SW 1271 (cell line): ENCODE measurements at places on chromosomes 12 and 14.

DNA sequence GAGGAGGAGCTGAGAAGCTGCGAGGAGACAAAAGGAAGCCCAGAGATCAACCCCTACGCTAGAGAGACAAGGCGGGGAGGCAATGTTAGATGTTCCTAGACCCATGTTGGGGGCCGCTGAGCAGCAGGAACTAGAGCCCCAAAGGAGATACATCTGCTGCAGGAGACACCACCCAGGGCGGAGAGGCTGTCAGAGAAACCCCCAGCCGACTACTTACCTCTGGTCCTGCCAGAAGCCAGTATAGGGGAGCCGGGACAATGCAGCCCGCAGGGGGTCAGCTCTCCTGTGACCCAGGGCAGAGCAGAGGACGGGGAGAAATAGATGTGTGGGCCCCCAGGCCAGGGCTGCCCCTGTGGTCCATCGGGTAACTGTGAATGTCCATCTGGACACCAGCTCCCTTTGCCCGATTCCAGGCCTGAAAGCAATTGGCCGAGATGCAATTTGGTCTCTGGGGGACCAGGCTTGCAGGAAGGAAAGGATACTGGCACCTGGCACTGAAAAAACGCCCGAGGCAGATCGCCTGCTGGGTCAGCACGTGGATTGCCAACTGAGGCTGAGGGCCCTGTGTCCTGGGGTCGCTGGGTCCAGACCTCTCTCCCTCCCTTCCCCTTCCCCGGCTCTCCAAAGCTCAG, 34.9 kb downstream of the SYNE3 start:
- DNase-seq = no peak

GRCh38 chr14:24576182-24576581, at the start of gene CTSG:
Gene CTSG, minus strand, starts transcription at chr14:24576250. Its CDS starts 27 bp downstream, at chr14:24576223.
- DNase-seq = no peak

DNA sequence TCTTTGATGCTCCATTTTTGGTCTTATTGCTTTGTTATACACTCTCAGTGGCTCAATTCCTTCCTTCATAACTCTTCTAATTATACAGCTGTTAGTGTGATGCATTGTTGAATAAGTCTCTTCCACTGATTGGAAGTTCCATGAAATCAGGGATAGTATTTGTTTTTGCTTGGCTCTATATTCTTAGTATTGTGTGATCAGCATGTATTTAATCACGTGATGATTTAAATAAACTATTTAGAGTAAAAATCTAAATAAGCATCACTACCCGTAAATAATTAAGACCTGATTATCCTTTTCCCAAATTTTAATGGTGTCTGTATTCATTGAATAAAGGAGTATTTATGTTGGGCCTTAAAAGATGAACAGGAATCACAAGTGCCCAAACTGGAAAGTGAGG, 355.7 kb downstream of the NPAS3 start:
- DNase-seq = no peak

DNA sequence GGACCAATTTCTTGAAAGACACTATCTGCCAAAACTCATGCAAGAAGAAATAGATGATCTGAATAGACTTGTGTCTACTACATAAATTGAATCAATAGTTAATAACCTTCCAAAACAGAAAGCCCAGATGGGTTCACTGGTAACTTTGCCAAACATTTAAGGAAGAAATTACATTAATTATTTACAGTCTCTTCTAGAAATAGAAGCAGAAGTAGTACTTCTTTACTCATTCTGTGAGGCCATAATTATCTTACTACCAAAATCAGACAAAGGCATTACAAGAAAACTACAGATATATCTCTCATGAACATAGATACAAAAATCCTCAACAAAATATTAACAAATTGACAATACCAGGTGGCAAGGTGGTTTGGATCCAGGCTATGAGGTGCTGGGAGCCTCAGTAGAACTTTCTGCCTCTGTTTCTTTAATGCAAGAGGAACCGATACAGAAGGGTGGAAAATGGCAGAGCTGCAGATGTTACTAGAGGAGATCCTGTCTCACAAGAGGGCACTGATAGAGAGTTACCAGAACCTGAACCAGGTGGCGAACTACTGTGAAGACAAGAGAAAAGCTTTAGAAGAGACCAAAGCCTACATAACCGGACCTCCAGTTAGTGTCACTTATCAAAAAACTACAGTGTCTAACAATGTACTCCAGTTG, 33.7 kb upstream of the KTN1 start:
- DNase-seq = no peak

- DNase-seq = no peak
These were observed 31.8 kb downstream of the SLC16A7 start for GRCh38 chr12:59627582-59627981.

DNA sequence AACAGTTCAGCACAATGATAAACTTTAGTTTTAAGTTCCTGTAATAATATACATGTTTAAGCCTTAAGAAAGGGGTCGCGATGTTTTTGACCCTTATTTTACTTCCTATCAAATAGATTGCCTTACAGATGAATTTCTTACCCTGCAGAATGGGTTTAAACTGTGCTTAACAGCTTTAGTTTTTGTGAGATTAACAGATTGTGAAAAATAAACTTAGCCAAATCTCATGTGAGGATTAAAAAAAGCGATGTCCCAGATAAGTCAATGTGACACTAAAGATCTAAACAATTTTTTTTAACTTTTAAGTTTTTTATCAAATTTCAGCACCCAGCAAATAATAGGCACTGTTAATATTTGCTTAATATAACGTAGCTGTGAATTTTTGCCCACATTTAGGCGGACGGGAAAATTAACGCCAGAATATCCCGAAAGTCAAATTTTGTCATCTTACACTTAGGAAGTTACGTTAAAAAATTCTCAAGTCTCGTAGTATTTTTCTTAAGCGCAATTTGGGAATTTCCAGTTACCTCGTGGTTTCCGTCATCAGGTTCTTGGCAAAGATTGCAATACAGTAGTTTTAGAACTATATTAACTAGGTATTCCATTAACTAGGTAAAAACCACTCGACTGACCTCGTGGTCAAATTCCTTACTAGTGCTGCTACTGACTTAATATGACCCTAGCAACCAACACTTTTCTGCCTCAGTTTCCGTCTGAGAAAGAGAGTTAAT, 1.2 kb downstream of the HNRNPC start:
- no peak for DNase-seq

DNA sequence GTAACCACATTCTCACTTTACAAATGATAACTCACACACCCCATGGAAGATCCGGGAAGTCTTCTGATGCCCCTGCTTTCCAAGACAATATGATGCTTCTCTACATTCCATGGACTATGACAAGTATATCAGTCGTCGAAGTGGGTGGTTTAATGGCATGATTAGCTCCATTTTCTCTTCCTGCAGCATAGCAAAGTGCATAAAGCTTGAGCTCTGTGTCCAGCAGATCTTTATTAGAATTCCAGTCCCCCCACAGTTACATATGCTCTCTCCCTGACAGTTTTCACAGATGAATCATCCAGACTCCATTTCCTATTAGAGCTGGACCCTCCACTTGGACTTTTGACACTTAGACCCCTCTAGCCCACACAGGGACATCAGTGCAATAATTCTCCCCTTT, 174.9 kb downstream of the BCAT1 start:
- DNase-seq = no peak

DNA sequence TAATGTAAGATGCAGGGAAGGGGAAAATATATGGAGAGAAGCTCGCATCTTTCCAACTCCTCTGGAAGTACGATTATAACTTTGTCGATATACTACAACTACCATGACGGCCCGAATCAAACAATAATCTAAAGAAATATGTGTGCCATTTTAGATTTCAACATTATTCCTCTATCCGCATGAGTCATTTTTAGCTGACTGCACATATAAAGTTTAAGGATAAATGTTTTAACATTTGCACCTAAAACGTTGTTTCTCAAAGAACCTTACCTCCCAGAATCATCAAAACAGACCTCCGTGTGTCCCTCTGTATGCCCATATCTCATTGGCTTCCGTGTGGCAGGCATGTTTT, 482 bp downstream of the WDHD1 start:
- DNase-seq = no peak

DNA sequence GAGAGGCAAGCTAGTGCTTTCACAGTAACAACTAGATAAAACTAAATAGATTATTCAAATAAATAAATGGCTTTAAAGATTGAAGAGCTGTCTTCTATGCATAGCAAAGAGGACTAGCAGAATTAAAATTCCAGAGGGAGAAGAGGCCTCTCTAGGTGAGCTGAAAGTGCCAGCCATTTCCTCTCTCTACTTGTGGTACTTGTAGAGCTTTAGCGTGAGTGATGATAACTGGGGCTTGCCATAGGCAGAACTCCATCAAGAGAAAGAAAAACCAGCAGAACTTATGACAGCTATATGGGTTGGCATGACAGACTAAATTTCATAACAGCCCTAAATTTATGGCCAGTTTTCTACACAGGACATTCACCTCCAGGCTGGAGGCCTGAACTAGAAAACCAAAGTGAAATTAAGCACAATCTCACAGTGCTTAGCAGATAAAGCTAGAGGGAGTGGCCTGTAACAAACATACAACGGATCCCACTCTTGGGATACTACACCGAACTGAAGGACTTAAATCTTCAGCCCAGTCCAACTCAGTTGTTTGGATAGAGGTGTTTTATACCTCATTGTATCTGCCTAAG, 11.0 kb downstream of the SPTLC2 start:
- DNase-seq = no peak

- DNase-seq = no peak
These were observed 105.5 kb upstream of the MAP1LC3B2 start for GRCh38 chr12:116453631-116454030.

- DNase-seq = no peak
These were observed 5.8 kb upstream of the TNFRSF1A start for GRCh38 chr12:6347367-6348338.

GRCh38 chr12:132554845-132555630, 55.3 kb downstream of the LRCOL1 start:
- no peak for DNase-seq

GRCh38 chr12:116454950-116455447, 104.2 kb upstream of the MAP1LC3B2 start:
- DNase-seq = peak; percentile 62

DNA sequence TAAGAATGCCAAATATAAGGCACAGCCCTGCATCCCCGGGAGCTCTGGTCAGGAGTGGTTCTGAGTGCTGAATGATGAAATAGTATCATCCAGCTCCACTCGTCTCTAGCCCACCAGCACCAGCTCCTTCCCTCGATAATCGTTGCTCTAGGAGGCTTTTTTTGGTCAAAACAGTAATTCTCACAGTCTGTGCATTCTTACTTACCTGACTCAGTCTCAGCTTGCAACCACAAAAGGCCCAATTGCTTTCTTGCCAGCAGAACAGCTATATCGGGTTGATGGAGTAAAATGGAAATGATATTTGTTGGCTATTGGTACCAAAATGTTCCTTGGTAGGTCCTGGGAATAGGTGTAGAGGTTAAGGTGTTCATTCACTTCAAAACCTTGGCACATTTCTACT, 94.8 kb downstream of the BMP4 start:
- no peak for DNase-seq

DNA sequence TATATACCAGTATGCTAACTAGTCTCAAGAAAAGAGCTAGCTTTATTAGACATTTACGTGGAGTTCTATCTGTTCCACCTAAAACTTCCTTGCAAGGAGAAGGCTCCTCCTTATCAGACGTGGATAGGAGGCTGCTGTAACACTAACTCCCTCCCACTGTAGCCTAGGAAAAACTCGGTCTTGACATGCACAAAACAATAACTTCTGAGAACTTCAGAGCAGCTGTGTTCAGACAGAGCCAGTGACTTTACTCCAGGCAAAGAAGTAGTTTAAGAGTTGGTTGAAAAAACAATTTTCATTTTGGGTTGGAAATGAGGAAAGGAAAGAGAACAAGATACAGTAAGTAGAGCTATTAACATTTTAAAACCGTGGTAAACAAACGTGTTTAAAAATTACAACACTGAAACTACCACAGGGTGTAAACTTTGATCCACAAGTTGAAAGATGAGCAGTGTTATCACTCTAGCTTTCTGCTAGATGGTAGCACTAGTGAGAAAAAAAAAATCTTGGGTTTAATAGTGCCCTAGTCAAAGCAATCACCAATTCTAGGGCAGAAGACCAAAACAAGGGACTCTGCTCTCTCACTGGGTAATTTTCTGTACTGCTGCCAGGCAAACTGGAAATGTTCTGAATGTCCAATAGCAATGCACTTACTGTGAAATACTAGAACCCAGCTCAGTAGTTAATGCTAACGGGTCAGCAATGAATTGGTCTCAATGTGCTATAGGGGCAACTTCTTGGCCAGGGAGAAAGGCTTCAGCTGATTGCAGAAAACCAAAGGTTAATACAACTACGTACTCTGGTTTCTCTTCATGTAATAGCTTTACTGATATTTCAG, 2.4 kb downstream of the ATF7 start:
- peak; percentile 22 for DNase-seq

GRCh38 chr14:70884595-70885342, 22.5 kb upstream of the PCNX1 start:
- DNase-seq = no peak

- no peak for DNase-seq
These were observed 30.7 kb upstream of the RFLNA start for GRCh38 chr12:124264089-124264795.

GRCh38 chr14:53295985-53296582, 143.0 kb upstream of the DDHD1 start:
- DNase-seq = no peak

DNA sequence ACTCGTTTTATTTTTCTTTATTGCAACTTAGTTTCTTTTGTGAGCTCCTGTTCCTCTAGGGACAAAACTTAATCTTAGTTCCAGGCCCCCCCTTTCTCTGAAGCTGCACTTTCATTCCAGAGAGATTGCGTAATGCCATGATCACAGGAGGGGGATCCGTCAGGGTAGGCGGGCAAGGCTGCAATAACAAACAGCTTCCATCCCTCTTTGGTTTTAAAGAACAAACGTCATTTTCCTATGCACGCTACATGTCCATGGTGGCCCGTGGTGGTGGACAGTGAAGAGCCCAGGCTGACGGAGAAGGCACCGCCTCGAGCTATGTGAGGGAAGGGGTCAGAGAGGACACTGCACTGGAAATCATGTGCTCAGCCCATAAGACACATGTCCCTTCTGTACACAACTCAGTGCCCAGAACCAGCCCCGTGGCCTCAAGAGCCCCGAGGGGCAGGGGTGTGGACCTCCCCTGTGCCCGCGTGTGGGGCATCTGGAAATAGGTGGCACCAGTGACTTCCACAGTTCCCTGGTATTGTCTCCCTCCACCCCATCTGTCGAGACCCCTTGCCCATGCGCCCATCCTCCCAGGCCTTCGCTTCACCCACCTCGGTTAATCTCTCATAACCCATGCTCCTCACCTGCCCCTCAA, 161.4 kb downstream of the ADGRD1 start:
- DNase-seq = no peak
